ENCODE measurements at places on chromosomes 2 and 18.
A peak's percentile ranks its signal among the peaks of the same experiment; 100 is the strongest.

- DNase-seq = no peak
These were observed 282.9 kb upstream of the RGPD4 start for GRCh38 chr2:107543793-107544192.

- DNase-seq = no peak
These were observed 8.3 kb upstream of the IL1R2 start for GRCh38 chr2:101983486-101983885.

GRCh38 chr18:48121752-48122151 is 191.3 kb upstream of the SMAD2 start:
- no peak for DNase-seq

DNA sequence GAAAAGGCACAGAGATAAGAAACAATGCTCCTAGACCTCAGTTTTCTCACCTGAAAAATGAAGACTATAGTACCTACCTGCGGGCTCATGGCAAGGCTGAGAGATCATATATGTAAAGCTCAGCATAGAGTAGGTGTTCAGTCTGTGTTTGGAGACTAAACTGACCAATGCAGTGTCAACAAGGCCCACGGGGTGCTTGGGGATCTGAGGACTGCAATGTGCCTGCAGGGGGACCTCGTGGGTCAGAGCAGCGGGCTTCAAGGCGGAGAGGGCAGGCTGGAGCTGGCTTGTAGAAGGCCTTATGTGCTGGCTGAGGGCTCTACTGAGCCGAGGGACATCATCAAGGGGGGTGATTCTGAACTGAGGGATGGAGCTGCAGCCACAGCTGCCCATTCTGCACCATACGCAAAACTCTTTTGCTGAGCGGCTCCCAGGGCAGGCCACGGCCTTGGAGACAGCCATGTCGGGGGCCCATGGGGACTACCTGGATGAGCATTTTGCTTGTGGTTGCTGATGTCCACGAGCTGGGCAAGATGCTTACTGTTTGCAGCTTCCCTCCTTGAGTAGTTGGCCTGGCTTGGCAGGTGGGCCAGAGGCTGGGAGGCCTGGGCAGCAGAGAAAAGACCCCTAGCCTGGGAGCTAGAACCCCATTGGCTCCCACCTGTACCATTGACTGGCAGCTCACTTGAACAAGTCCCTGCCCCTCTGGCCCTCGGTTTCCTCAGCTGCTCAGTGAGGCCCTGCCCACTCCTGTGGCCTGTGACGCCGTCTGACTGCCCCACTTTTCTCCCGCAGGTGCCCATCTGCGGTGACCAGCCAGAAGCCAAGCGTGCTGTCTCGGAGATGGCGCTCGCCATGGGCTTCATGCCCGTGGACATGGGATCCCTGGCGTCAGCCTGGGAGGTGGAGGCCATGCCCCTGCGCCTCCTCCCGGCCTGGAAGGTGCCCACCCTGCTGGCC is 23.5 kb downstream of the STEAP3 start:
- no peak for DNase-seq

GRCh38 chr2:233085037-233085838 is 25.1 kb downstream of the INPP5D start:
- no peak for DNase-seq

DNA sequence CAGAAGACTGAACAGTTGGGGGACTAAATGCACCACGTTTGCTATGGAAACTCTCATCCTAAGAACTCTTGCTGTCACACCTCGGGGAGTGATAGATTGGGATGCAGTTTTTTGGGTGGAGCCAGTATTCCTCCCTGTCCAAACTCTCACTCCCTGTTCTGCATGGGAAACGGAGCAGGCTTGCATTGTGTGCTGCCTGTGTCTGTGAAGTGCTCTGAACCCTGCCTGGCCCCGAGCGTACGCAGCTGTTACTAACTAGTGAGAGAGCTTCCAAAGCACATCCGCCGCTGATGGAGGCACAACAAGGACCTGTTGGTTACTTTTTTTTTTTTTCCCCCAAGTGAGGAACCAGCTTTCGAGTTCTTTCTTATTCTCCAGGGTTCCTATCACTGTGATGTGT is 195.5 kb downstream of the ANAPC1 start:
- no peak for DNase-seq

DNA sequence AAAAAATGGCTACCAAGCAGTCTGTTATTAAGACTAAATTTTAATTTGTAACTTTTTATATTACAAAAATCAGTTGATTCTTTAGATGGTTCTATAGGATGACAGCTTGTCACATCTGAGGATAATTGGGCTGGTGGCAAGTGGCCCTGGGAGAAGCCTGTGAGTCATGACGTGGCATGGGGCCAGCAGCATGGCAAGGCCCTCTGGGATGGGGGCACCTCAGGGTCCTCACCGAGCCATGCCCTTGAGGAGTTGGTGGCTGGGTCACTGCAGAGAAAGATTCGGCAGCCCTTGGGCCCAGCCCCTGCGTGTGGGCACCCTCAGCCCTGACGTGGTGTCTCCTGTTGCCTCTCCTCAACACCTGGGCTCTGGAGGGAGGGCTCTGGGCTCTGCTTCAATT is 49.7 kb downstream of the STK25 start:
- DNase-seq = no peak

- DNase-seq = no peak
These were observed 60.8 kb downstream of the THNSL2 start for GRCh38 chr2:88230911-88231310.

GRCh38 chr2:66574701-66575624 is 140.0 kb downstream of the MEIS1 start:
- no peak for DNase-seq

DNA sequence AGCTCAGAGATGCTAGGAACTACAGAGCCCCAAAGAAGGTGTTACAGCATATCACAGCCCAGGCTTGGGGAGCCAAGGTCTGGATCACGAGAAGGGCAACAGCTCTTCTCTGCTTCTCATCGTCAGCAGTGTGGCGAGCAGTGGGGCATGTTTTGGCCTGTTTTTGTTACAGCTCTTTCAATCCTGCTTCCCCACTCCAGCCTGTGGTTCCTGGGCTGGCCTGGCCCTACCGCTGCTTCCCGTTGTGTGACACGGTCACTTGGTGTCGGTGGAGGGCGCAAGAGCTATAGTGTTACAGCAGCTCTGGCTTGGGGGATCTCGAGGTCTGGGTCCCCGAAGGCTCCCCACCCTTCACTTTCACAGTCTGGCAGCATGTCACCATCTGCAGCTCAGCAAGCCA is 870.2 kb downstream of the CBLN2 start:
- no peak for DNase-seq

DNA sequence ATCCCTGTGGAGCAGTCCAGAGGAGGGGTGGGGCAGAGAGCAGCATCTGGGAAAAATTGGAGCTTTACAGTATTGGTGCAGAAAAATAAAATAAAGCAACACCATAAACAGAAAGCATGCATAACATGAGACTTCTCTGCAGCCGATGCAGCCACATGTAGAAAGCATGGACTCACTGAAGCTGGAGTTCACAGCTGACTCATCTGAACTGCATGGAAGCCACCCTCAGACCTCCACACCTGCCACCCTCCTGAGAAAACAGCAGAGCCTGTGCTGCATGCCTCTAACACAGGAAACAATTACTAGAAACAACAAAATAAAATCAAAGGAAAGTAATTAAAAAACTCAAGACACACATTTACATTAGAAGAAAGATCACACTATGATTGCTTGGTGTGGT is 169.4 kb upstream of the ALKAL2 start:
- DNase-seq = no peak

DNA sequence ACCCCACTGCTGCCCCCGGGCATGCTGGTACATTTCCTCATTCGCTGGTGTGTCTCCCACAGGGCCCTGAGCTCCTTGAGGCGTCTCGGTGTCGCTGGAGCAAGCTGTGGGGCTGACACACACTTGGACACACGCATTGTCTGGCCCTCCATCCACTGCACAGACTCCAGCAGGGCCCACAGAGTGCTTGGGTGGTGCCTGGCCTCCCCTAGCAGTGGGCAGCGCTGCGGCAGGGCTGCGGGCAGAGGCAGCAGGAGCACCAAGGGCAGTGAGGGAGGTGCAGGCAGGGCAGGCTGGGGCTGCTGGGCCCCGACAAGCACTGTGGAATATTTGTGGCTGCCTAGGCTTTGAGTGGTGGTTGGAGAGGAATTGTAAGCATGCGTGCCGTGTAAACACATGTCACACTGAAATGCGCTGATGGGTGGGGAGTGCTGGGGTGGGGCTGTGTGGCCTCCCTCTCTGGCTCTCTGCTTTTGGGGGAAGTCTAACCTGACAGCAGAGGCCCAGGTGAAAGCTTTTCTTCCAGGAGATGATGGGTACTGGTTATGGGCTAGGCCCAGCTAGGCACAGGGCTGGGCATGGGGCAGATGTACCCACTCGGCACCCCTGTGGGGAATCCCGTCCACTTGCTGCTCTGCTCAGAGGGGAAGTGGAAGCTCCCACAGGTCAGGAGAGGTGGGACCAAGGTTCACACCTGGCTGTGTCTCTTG is 55.5 kb upstream of the HS6ST1 start:
- no peak for DNase-seq

DNA sequence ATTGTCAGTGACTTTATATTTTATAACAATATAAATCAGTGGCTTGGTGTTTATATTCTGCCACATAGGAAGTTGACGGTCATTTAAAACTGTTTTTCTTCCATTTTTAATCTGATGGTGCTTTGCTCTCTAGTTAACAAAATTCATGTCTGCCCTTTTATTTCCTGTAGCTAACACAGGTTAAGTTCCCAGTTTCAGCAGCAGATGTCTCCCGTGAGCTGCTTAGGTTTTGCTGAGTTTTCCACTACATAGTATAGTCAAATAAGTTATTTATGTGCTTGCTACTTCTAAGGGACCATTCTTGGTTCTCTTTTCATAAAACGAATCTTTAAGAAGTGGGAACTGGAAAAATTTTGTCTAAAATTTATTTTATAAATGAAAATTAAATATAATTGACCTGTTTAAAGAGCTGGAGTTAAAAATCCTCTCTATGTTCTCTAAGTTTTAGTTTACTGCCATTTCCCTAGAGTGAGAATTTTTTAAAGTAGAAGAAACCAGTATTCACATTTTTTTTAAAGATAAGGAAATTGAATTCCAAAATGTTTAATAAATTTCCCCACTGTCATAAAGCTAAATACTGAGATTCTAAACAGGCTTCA is 20.6 kb downstream of the HTR2B start:
- peak; percentile 41 for DNase-seq

GRCh38 chr18:54209471-54210180 is 14.8 kb downstream of the MBD2 start:
- DNase-seq = no peak

DNA sequence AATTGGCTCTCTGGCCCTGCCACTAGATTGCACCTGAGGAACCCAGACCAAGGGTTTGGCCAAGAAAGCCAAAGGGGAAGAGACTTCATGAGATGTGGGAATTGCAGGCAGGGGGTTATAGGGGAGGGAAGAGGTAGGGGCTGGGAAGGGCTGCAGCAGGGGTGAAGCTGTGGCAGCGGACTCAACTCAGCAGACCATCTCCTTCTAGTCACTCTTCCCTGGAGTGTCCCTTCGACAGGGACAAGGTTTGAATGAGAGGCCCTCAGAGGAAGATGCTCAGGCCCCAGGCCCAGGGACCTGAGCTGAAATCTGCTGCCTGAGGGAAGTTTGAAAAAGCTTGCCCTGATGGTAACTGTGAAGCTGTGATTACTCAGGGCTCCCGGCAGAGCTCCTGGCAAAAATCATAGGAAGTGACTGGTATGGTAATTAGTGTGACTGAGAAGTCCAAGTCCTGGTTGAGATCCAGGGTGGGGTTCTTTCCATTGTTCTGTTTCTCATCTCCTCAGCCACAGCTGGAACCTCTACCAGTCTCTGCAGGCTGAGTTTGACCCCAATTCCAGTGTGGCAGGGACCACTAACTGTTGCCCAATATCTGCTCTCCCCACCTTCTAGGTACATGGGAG is 300.9 kb downstream of the CYP26B1 start:
- DNase-seq = no peak

DNA sequence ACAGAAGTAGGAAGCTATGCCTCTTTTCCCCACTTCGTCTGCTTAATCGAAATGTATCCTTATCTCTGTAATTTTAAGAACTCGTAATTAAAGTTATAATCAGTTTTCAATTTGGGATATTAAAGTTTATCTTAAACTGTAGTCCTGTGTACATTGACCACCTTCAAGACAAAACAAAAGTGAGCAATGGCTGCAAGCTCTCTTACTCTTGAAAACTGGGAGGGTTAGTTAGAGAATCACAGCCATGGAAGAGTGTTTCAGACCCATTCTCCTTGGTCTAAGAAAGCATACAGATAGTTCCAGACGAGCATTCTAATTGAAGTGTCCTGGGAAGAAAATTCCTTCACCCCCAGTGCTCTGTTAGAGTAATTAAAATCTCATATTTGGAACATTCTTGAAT is 2.0 kb downstream of the KCMF1 start:
- DNase-seq = no peak

- no peak for DNase-seq
These were observed 5.4 kb upstream of the POU3F3 start for GRCh38 chr2:104848526-104848925.

DNA sequence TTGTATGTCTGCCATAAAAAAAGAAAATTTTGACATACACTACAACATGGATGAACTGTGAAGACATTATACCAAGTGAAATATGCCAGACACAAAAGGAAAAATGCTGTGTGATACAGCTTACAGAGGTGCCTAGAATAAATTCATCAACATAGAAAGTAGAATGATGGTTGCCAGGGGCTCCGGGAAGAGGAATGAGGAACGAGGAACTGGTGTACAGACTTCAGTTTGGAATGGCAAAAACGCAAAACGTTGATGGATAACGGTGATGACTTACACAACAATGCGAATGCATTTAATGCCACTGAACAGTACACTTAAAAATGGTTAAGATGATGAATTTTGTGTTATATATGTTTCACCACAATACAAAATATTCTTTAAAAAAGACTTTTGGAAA is 61.0 kb downstream of the TTC21B start:
- DNase-seq = no peak

GRCh38 chr2:211957799-211958198 is 580.8 kb downstream of the ERBB4 start:
- DNase-seq = no peak

DNA sequence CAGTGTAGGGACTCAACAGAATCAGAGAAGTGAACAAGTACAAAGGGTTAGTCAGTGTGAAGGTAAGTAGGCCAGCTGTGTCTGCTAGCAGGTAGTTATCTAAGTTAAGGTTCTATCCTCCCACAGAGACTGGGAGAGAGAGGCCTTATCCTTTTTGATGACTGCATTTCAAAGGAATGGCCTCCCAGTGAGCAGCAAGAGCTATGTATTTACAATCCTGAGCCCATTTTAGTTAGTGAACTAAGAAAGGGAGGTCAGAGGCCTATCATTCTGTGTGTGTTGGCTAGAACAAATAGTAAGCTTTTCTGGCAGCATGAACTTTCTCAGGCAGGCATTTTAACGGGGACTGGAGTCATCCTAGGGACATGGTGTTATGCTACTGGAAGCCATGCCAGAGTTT is 182.9 kb downstream of the VWC2L start:
- no peak for DNase-seq

GRCh38 chr2:63054841-63055225 is 4.2 kb downstream of the OTX1 start:
- DNase-seq = no peak

- no peak for DNase-seq
These were observed 69.9 kb downstream of the SH3BP4 start for GRCh38 chr2:235021752-235022151.

All from effector CD4-positive, alpha-beta T cell (primary cell).